ENCODE measurements at places on chromosomes 16 and 17. TPM values are rescaled to one million over a fixed set of nuclear protein-coding genes. Genes with fewer than 3 reads are reported as not detected.

Gene GLIS2
- not detected for polyA plus RNA-seq

Gene HOXB13
- polyA plus RNA-seq, result not detected

Gene ADORA2B
- polyA plus RNA-seq, result not detected

Gene ITGAD
- 0.19 TPM for polyA plus RNA-seq

Gene PMFBP1
- 1.2 TPM for polyA plus RNA-seq

Gene GPR142
- not detected for polyA plus RNA-seq

Gene ODAD4
- not detected for polyA plus RNA-seq

Gene PRKCB
- polyA plus RNA-seq, result 106 TPM

Gene COPRS
- 17.7 TPM for polyA plus RNA-seq

Gene RDM1
- not detected for polyA plus RNA-seq

Gene ALOX12
- polyA plus RNA-seq, result 0.07 TPM

Gene KRT33B
- not detected for polyA plus RNA-seq

Gene LCMT1
- polyA plus RNA-seq, result 20.2 TPM

Gene TBC1D3I
- polyA plus RNA-seq, result 0.19 TPM

Gene C16orf89
- not detected for polyA plus RNA-seq

Gene CCL22
- polyA plus RNA-seq, result 0.10 TPM

Gene KRTAP1-5
- polyA plus RNA-seq, result not detected

Gene CDH13
- not detected for polyA plus RNA-seq

Gene ADAP2
- 166 TPM for polyA plus RNA-seq

Gene EFCAB5
- 0.54 TPM for polyA plus RNA-seq

Gene CCDC200
- 0.16 TPM for polyA plus RNA-seq

Gene C17orf75
- polyA plus RNA-seq, result 13.4 TPM

Gene CD300E
- 0.92 TPM for polyA plus RNA-seq

Gene PTX4
- polyA plus RNA-seq, result 0.33 TPM

Gene CORO7
- 230 TPM for polyA plus RNA-seq

Gene SLC52A1
- not detected for polyA plus RNA-seq

Gene TBX4
- not detected for polyA plus RNA-seq

Gene TBC1D10B
- 22.2 TPM for polyA plus RNA-seq

Gene CUEDC1
- 0.30 TPM for polyA plus RNA-seq

Data from B cell (primary cell).